ENCODE measurements at places on chromosomes 13 and 19. TPM values are rescaled to one million over a fixed set of nuclear protein-coding genes. Genes with fewer than 3 reads are reported as not detected.
A peak's percentile ranks its signal among the peaks of the same experiment; 100 is the strongest.

- no peak for ATAC-seq
These were observed 83.7 kb downstream of the AKAP11 start for GRCh38 chr13:42355491-42356183.

GRCh38 chr19:33054623-33055022 lies 10.1 kb downstream of the RHPN2 start:
- ATAC-seq: no peak

- ATAC-seq: no peak
These were observed 44.3 kb downstream of the COL4A1 start for GRCh38 chr13:110262508-110263291.

GRCh38 chr19:3593156-3593555 lies 7.9 kb downstream of the GIPC3 start:
- no peak for ATAC-seq

DNA sequence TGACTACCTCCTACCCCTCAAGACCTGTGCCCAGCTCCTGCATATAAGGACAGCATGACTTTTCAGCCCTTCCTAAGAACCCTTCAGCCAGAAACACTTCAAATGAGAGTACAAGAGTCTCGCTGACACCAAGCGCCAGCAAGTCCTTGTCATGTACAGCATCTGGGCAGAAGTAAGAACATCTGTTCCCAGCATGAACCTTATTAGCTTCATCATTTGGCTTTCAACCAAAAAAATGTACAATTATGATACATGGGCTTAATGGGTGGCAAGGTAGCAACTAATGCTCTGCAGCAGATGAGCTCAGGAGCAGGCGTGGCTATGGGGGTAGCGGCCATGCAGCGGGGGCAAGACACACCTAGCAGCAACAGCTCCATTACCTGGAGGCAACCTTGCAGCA lies 487.6 kb downstream of the COG6 start:
- ATAC-seq: no peak

DNA sequence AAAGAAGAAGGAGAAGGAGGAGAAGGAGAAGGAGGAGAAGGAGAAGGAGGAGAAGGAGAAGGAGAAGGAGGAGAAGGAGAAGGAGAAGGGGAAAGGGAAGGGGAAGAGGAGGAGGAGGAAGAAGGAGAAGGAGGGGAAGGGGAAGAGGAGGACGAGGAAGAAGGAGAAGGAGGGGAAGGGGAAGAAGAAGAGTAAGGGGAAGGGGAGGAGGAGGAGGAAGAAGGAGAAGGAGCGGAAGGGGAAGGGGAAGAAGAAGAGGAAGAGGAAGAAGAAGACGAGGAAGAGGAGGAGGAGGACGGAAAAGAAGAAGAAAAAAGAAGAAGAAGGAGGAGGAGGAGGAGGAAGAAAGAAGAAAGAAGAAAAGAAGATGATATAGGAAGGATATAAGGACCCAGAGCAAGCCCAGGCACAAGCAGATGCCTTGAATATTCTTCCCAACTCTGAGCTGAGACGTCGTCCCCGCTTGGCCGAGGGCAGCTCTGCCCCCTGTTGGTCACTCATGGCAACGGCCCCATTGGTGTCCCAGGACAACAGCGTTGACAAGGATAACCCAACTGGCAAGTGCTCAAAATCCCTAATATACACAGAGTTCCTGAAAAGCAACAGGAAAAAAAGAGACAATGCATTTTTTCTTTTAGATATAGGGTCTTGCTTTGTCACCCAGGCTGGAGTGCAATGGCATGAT lies 30.6 kb upstream of the IGSF23 start:
- no peak for ATAC-seq

DNA sequence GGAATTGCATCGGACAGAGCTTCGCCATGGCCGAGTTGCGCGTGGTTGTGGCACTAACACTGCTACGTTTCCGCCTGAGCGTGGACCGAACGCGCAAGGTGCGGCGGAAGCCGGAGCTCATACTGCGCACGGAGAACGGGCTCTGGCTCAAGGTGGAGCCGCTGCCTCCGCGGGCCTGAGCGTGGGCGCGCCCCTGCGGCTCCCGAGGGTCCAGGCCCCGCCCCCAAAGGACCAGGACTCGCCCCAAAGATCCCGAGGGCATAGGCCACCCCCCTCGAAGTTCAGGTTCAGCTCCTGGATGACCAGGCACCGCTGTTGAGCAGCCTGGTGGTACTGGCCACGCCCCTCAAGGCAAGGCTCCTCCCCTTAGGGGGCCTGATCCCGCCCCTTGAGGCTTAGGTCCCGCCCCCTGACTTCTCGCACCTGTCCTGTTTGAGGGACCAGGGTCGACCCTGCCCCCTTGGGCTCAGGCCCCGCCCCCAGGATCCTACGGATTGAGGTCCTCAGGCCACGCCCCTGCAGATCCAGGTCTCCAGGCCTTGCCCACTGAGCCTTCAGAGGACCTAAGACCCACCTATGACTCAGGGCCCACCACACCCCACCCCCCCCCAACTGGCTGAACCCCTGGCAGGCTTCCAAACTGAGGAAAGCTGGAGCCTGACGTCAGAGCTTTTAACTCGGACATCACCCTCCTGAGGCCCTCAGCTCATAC lies 43.1 kb downstream of the CYP4F22 start:
- ATAC-seq: peak; percentile 38

DNA sequence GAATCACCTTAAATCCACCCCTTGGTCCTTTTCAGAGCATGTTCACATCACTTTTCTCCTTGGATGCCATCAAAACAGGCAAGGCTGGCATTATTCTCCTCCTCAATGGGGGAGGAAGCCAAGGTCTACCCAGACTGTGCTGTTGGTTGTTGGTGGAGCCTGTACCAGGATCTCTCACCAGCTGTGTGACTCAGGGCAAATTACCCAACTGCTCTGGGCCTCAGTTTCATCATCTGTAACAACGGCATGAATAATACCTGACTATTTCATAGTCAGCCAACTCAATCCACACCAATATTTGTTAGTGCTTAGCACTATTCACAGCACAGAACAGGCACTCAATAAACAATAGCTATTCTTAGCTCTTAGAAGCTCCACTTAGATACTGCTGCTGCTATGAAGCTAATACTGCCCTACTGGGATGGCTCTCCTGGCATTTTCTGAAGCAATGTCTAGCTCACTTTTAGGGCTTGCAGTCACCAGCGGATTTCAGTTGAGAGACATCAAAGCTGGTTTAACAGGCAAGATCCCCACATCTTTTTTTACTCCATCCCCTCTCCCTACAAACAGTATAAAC lies 116.9 kb downstream of the CCNA1 start:
- ATAC-seq: no peak

DNA sequence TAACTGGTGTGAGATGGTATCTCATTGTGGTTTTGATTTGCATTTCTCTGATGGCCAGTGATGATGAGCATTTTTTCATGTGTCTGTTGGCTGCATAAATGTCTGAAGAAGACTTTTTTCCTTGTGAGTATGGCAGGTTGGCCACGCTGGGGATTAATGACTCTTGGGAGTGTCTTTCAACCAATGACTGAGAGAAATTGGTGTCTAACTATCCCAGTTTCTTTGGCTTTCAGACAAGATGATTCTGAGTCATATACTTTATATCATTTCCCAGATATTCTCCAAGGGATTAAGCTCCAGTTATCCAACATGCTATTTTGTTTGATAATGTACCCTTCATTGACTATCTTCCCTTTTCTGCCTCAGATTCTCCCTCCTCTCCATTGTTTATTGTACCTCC lies 35.5 kb upstream of the CSNK1A1L start:
- no peak for ATAC-seq

- no peak for ATAC-seq
These were observed 17.4 kb upstream of the KLHL1 start for GRCh38 chr13:70125693-70126092.

DNA sequence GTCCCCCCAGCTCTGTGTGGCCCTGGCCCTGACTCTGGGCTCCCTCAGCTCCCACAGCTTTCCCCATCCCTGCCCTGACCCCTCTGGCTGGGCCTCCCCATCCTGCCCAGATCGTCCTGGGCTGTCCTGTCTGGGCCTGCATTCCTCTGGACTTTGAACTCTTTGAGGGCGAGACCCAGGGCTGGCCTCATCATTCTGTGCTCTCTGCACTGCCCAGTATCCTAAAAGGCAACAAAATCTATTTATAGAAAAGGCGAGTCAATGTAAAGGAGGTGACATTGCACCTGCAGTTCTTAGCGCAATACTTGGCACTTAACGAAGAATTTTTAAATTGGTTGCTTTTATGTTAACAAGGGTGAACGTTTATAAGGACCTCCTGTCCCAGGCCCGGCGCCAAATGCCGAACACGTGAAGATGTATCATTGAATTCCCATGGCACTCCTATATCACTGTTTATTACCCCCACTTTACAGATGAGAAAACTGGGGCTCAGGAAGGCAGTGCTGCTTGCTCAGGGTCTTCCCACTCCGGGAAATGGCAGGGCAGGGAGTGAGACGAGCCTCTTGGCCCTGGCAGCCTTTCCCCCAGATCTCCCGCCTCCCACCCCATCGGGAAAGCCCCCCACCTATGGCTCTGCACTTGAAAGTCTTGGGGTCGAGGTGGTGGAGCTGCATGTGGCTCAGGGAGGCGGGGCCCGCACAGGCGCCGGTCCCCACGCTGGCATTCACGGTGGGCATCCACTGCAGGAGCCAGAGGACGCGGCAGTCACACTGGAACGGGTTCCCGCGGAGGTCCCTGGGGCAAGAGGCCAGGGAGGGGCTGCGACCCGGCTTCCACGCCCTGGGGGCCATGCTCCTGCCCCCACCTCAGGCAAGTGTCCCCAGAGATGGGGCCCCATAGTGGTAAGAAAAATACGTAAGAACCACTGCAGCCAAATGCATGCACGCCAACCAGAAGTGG lies 3.8 kb downstream of the LGI4 start:
- no peak for ATAC-seq

GRCh38 chr19:53183146-53183764 lies 9.9 kb downstream of the ZNF665 start:
- no peak for ATAC-seq

DNA sequence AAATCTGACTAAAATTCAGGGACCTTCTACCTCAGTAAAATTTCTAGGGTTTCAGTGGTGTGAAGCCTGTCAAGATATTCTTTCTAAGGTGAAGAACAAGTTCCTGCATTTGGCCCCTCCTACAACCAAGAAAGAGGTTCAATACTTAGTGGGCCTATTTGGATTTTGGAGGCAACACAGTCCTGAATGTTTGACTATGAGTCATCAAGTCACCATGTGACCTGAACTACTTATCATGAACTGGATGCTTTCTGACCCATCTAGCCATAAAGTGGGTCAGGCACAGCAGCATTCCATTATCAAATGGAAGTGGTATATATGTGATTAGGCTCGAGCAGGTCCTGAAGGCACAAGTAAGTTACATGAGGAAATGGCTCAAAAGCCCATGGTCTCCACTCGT lies 163.0 kb upstream of the IRS2 start:
- ATAC-seq: no peak

DNA sequence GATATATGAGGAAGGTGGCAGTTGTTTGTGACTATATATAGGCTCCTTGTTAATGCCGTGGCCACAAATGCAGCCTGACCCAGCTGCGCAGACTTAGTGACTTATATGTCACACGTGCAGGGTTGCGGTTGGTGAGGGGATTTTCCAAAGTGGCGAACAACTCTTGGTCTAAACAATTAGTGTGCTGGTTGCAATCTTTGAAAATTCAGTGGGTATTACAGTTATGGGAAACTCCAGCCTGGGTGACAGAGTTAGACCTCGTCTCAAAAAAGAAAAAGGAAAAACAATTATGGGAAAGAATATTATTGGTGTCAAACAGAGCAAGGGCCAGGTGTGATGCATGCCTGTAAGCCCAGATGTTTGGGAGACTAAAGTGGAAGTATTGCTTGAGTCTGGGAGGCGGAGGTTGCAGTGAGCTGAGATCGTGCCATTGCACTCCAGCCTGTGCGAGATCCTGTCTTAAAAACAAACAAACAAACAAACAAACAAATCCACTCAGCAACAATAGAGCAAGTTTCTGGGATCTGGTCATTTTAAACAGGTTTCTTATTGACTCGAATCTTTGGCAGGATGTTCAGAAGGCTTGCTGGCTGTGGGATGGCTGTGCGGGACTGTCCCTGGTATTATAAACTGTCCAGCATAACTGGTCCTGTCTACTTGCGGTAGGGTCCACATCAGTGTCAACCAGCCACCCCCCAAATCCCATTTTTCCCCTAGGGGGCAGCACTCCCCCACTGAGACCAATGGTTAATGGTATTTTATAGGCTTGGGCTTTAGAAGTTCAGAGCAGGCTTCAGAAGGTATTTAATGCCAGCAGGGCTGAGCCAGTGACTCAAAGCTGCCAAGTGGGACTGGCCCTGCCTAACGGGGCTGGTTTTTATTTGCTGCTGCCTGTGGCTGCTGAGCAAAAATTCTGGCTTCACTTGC lies 15.4 kb downstream of the RELB start:
- peak; percentile 93 for ATAC-seq

Gene LRFN3
- 9.8 TPM for total RNA-seq

Gene WDR87
- total RNA-seq: not detected

Gene MEX3D
- total RNA-seq: 6.7 TPM

Gene HCN2
- total RNA-seq: 0.58 TPM
